ENCODE measurements at places on chromosomes 11 and 22. TPM values are rescaled to one million over a fixed set of nuclear protein-coding genes. Genes with fewer than 3 reads are reported as not detected.

GRCh38 chr11:16871368-16871767, 132.9 kb downstream of the C11orf58 start:
- DNase-seq, result no peak
- H3K27me3 ChIP-seq, result no peaks in the 10 kb centered on the region
- no peaks in the 10 kb centered on the region for H3K4me1 ChIP-seq
- H3K36me3 ChIP-seq, result no peaks in the 10 kb centered on the region
- no peak overlapping the region for H3K4me3 ChIP-seq
- H3K27ac ChIP-seq, result no peak overlapping the region

MDK gene
- 6.1 TPM for total RNA-seq

NXPE2 gene
- not detected for total RNA-seq

GRCh38 chr11:10365045-10365444, 60.2 kb downstream of the ADM start:
- no peaks in the 10 kb centered on the region for H3K27me3 ChIP-seq
- H3K4me3 ChIP-seq, result no peak overlapping the region
- H3K4me1 ChIP-seq, result no peaks in the 10 kb centered on the region
- H3K36me3 ChIP-seq, result no peaks in the 10 kb centered on the region
- DNase-seq, result no peak

APOA5 gene
- total RNA-seq, result not detected

CRYBB1 gene
- total RNA-seq, result not detected

GRCh38 chr22:32722441-32722840, 79.1 kb upstream of the TIMP3 start:
- no peak overlapping the region for H3K4me3 ChIP-seq
- no peak for DNase-seq
- no peaks in the 10 kb centered on the region for H3K36me3 ChIP-seq
- H3K27ac ChIP-seq, result no peak overlapping the region
